Pancreas (tissue), 10 donors: ENCODE measurements at places on chromosomes 3 and 15. TPM values are rescaled to one million over a fixed set of nuclear protein-coding genes. Genes with fewer than 3 reads are reported as not detected.

COL8A1 gene
- total RNA-seq: 0.67 TPM

DNA sequence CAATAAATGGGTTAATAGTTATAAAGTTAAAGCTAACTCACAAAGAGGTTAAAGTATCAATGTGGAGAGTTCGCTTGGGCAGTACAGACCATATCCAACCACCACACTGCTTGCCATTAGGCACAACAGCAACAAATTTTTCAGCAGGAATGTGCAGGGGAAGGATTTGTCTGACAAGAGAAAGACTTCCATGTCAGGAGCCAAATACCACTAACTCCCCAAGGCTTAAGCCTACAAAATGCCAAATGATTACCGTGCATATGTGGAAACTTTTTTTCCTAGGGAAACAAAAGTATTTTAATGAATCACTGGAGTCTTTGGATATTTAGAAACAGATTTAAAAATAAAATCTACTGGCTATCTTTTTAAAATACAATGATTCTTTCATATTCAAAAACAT, 8.1 kb downstream of the VGLL3 start:
- H3K36me3 ChIP-seq: no peaks in the 10 kb centered on the region
- no peak overlapping the region for H3K27ac ChIP-seq
- H3K4me1 ChIP-seq: no peaks in the 10 kb centered on the region

- H3K4me1 ChIP-seq: peaks cover 7% of the 10 kb centered on the region
- no peak overlapping the region for H3K27ac ChIP-seq
- no peaks in the 10 kb centered on the region for H3K27me3 ChIP-seq
- peak; percentile 40 for DNase-seq
- H3K4me3 ChIP-seq: no peak overlapping the region
Measured at GRCh38 chr3:46668591-46668990, 24.9 kb downstream of the ALS2CL start.

ADAMTS17 gene
- total RNA-seq: 14.1 TPM

GRCh38 chr3:197196192-197196591, 102.2 kb downstream of the DLG1 start:
- H3K27ac ChIP-seq: no peak overlapping the region
- no peaks in the 10 kb centered on the region for H3K36me3 ChIP-seq
- no peaks in the 10 kb centered on the region for H3K4me1 ChIP-seq
- no peak for DNase-seq

GRCh38 chr3:37686220-37686619, 175.5 kb upstream of the CTDSPL start:
- H3K4me3 ChIP-seq: no peak overlapping the region
- no peak for DNase-seq
- H3K36me3 ChIP-seq: no peaks in the 10 kb centered on the region
- H3K27ac ChIP-seq: no peak overlapping the region

GRCh38 chr3:175651716-175652115, 792.6 kb downstream of the NAALADL2 start:
- H3K27me3 ChIP-seq: no peaks in the 10 kb centered on the region
- no peak for DNase-seq
- H3K36me3 ChIP-seq: no peaks in the 10 kb centered on the region

- no peak overlapping the region for H3K27ac ChIP-seq
- H3K4me3 ChIP-seq: no peak overlapping the region
- no peaks in the 10 kb centered on the region for H3K27me3 ChIP-seq
- no peak for DNase-seq
- H3K36me3 ChIP-seq: no peaks in the 10 kb centered on the region
Measured at GRCh38 chr15:60727661-60728060, 248.7 kb upstream of the ICE2 start.

CLDN16 gene
- total RNA-seq: 0.12 TPM

PCOLCE2 gene
- total RNA-seq: 0.23 TPM

DNA sequence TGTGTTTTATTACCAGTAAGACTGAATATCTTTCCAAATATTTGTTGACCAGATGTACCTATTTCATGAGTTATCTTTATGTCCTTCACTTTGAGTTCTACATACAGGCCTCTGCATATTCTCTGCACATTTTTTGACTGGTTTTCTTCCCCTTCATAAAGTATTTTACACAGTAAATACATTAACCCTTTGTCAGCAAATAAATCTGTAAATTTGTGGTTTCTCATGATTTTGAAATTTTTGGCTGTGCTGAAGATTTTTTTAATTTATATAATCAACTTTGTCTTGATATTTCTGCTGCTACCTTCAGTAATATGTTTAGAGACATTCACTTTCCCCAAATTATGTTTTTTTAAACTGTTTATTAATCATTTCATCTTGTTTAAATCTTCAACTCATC, 50.5 kb downstream of the WNT5A start:
- no peaks in the 10 kb centered on the region for H3K36me3 ChIP-seq
- no peaks in the 10 kb centered on the region for H3K4me1 ChIP-seq
- H3K27me3 ChIP-seq: no peaks in the 10 kb centered on the region

- H3K27me3 ChIP-seq: no peaks in the 10 kb centered on the region
- peak overlapping the region; percentile 13 for H3K4me3 ChIP-seq
- H3K36me3 ChIP-seq: no peaks in the 10 kb centered on the region
- no peak overlapping the region for H3K27ac ChIP-seq
- peak; percentile 39 for DNase-seq
Measured at GRCh38 chr15:45458746-45459403, 63.7 kb downstream of the SLC30A4 start.

DNA sequence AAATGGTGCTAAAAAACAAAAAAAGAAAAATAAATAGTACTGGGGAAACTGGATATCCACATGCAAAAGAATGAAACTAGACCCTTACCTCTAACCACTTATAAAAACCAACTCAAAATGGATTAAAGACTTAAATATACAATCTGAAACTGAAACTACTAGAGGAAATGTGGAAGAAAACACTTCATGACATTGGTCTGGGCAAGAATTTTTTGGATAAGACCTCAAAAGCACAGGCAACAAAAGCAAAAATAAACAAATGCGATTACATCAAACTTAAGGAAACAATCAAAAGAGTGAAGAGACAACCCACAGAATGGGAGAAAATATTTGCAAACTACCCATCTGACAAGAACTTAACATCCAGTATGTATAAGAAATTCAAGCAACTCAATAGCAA, 6.4 kb downstream of the IFT57 start:
- peaks cover 6% of the 10 kb centered on the region for H3K4me1 ChIP-seq
- no peak overlapping the region for H3K27ac ChIP-seq
- H3K27me3 ChIP-seq: no peaks in the 10 kb centered on the region
- H3K4me3 ChIP-seq: no peak overlapping the region
- peaks cover 17% of the 10 kb centered on the region for H3K36me3 ChIP-seq
- no peak for DNase-seq
